Foreskin fibroblast (primary cell): ENCODE measurements at places on chromosomes 2 and 18.

GRCh38 chr2:43224571-43225092 is 1.8 kb downstream of the ZFP36L2 start:
- DNase-seq, result no peak

- DNase-seq, result no peak
Observed at GRCh38 chr18:69128566-69128965, 272.1 kb upstream of the DOK6 start.

DNA sequence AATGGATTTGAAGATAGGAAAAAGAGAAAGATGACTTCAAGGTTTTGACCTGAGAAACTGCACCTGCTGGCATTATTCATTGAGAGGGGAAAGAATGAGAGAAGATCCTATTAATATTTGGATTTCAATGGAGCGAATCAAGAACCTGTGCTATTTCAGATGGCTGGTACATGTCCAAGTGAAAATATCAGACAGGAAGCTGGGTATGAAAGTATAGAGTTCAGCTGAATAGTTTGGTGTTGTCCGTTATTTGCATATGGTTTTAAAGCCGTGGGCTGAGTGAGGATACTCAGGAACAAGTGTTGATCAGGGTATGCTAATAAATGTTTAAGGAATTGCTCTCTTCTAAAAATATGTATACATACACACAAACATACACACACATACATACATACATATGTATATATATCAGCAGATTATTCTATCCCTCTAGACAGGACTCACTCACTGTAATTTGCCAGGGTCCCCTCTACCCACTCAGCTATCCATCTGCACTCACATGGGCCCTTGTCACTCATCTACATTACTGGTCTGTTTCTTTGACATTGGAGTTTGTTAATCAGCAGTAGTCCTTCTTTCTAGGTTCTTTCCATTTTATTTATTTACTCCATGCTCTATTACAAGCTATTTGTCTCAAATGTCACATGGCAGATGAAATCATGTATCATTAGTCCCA is 33.9 kb upstream of the IKZF2 start:
- DNase-seq, result no peak

DNA sequence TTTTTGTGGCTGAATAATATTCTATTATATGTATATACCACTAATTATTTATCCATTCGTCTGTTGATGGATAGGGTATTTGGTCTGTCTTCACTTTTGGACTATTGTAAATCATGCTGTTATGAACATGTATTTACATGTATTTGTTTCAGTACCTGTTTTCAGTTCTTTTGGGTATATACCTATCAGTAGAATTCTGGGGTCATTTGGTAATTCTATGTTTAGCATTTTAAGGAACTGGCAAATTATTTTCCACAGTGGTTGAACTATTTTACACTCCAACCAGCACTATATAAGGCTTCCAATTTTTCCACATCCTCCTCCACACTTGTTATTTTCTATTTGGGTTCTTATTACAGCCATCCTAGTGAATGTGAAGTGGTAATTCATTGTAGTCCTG is 12.4 kb upstream of the TANK start:
- DNase-seq, result no peak

GRCh38 chr2:8986327-8986976 is 17.0 kb downstream of the MBOAT2 start:
- no peak for DNase-seq

- no peak for DNase-seq
Observed at GRCh38 chr2:227761740-227762476, 16.2 kb downstream of the SCYGR8 start.

- DNase-seq, result no peak
Observed at GRCh38 chr18:59041296-59041695, 98.4 kb upstream of the SEC11C start.

- no peak for DNase-seq
Observed at GRCh38 chr2:19881221-19881907, 20.4 kb downstream of the TTC32 start.

- DNase-seq, result no peak
Observed at GRCh38 chr2:64591188-64591587, 62.5 kb downstream of the SERTAD2 start.

GRCh38 chr2:7929281-7929680 is 752.6 kb upstream of the ID2 start:
- no peak for DNase-seq

DNA sequence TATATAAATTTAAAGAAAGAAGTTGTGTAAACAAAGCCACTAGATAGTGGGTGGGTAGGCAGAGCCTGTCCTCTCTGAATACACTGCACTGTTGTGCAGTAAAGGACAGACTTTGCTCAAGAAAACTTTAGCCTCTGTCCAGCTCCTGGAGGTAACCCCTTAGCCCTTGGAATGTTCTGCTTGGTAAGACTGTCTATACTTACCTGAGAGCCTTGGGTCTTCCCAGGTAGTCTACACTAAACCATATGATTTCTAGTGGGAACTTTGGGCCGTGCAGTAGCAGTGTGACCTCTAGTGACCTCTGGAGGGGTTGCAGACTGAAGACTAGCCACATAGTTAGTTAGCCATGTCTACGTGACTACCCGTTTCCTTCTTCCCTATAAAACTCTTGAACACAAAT is 678.3 kb upstream of the NRXN1 start:
- DNase-seq, result no peak

DNA sequence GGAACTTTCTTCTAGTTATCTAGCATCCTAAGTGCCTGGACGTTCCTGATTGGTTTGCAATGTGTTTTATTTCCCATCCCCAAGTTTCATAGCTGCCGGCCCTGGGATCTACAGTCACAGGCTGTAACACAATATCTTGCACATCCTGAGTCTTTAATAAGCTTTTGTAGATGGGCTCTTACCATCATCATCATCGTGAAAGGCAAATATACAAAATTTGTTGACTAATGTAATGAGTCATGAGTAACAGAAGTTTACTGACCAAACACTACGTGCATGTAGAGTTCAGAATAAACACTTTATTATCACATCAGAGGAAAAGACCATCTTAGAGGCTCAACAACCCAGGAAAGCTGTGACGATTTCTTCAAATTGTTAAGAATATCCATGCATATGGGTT is 8.1 kb upstream of the TYMS start:
- peak; percentile 9 for DNase-seq
